Omental fat pad (tissue), 4 donors: ENCODE measurements at places on chromosomes 2 and 18. TPM values are rescaled to one million over a fixed set of nuclear protein-coding genes. Genes with fewer than 3 reads are reported as not detected.
A peak's percentile ranks its signal among the peaks of the same experiment; 100 is the strongest.

DNA sequence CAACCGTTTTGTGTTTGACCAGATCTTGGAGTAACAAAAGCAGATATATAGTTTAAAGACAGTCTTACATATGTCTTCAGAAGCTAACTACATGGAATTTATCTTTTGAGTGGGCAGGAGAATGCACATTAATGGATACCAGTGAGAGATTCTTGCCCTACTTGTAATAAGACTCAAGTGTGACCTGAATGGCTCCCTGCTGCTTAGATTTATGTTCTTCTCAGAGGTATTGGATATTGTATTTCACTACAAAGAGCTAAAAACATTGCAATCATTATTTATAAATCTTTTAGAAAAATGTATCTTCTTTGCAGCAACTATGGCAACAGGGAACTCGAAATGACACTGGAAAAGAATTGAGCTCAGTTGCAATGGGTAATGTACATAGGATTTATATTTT, 227.7 kb downstream of the LRRTM4 start:
- DNase-seq: no peak

The CD28 gene
- 3.1 TPM for total RNA-seq

The MYOM1 gene
- 3.1 TPM for total RNA-seq

DNA sequence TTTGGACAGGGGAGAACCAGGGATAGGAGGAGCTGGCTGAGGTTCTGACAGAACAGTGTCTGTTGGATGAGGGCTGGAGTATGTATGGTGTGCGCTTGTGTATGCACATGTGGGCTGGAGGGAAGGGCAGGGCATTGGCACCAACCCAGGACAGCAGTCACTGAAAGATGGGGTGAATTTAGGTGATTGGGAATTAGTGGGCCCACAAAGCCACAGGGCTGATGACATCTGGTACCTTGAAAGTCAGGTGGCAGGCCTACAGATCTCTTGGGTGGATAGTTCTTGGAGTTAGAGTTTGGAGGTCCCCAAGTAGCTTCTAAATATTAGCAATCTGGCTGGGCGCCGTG, 45.7 kb downstream of the C2orf42 start:
- no peak for DNase-seq

DNA sequence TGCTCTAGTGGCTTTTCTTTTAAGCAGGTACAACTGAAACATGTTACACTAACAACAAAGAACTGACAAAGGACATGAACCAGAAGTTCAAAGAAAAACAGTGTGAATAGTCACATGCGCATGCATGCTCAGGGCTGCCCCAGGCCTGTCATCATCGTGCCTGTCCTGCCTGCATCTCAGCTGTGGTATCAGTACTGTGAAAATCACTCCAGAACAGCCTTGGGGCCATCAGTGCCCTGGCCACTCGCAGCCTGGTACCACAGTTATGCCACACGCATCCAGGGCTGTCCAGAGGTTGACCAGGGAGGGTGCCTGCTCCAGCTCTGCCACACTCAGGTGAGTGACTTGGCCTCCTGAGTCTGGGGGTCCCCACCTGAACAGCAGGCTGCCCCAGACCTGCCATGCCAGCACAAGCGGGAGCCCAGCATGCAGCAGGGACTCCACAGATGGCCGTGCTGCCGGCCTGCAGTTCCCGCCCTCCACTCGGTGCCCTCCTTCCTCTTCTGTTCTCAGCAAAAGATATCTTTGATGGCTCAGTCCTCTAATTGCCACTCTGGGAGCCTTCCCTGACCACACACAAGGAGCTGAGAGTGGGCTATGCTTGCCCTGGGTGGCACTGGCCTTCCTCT, 12.3 kb downstream of the LIMS2 start:
- peak; percentile 18 for DNase-seq

The C1D gene
- 34.7 TPM for total RNA-seq
